NCI-H1092 (cell line): ENCODE measurements at places on chromosomes 16 and 17.

GRCh38 chr16:12600116-12600515 is 203.6 kb downstream of the CPPED1 start:
- DNase-seq = no peak

- DNase-seq = no peak
Observed at GRCh38 chr17:38425744-38426143, 2.5 kb upstream of the ARHGAP23 start.

GRCh38 chr17:21129023-21129681 is 2.4 kb downstream of the DHRS7B start:
- no peak for DNase-seq

GRCh38 chr16:73262931-73263330 is 215.0 kb upstream of the ZFHX3 start:
- DNase-seq = no peak

GRCh38 chr17:54745239-54745638 is 155.4 kb upstream of the TOM1L1 start:
- DNase-seq = no peak

DNA sequence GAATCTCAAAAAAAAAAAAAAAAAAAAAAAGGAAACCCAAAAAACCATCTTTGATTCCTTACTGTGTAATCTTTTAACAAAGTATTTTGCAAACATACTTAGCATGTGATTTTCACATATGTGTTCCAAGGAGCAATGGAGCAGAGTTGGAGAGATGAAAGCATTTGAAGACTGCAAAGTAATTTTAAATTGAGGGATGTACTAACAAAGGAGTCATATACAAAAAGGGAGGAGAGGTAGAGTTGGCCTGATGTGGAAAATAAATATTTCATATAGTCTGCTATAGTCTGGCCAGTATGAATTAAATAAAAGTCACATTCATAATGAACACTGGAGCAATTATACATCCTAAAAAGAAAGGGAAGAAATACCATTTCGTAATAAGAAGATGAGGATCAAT is 265.8 kb upstream of the TBX2 start:
- no peak for DNase-seq

GRCh38 chr16:76059186-76059585 is 218.0 kb upstream of the CNTNAP4 start:
- no peak for DNase-seq

- DNase-seq = no peak
Observed at GRCh38 chr16:82150549-82150948, 19.5 kb downstream of the MPHOSPH6 start.

- DNase-seq = no peak
Observed at GRCh38 chr16:13911306-13911705, 8.6 kb upstream of the ERCC4 start.

- no peak for DNase-seq
Observed at GRCh38 chr16:15735610-15736009, 85.6 kb downstream of the NDE1 start.

- DNase-seq = no peak
Observed at GRCh38 chr16:66369055-66369592, 2.6 kb downstream of the CDH5 start.

DNA sequence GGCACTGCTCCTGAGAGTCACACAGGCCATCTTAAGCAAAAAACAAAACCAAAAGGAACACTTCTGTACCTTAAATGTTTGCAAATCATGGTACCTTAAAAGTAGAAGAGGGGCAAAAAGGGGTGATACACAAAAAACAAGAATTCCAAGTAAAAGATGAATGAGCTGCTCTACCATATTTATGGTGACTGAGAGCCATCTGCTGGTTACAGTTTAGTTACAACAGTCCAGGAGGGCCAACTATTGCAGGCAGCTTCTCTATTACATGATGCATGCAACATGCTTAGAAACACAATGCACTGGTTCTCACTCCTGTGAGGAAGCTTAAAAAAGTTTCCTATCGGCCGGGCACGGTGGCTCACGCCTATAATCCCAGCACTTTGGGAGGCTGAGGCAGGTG is 53.5 kb downstream of the STX8 start:
- peak; percentile 3 for DNase-seq

DNA sequence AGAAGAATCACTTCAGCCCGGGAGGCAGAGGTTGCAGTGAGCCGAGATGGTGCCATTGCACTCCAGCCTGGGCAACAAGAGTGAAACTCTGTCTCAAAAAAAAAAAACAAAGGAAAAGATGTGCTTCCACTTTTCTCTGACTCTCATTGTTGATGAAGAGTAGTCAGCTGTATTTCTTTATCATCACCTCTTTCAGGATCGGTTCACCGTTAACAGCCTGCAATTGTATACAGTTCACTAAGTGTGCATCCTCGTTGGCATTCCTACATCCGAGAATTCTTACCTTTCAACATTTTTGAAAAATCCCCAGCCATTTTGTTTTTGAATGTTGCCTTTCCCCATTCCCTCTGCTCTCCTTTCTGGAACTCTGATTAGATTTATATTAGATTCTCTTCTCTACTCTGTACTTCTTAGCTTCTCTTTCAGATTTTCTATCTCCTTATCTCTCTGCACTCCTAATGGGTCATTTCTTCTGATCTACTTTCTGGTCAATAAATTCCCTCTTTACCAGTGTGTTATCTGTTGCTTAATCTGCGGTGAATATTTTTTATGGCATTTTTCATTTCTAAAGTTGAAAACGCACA is 26.9 kb upstream of the ZC3H18 start:
- no peak for DNase-seq

GRCh38 chr16:7861891-7862582 is 529.4 kb downstream of the RBFOX1 start:
- DNase-seq = no peak

- no peak for DNase-seq
Observed at GRCh38 chr17:76659928-76660655, 16.5 kb upstream of the ST6GALNAC1 start.

DNA sequence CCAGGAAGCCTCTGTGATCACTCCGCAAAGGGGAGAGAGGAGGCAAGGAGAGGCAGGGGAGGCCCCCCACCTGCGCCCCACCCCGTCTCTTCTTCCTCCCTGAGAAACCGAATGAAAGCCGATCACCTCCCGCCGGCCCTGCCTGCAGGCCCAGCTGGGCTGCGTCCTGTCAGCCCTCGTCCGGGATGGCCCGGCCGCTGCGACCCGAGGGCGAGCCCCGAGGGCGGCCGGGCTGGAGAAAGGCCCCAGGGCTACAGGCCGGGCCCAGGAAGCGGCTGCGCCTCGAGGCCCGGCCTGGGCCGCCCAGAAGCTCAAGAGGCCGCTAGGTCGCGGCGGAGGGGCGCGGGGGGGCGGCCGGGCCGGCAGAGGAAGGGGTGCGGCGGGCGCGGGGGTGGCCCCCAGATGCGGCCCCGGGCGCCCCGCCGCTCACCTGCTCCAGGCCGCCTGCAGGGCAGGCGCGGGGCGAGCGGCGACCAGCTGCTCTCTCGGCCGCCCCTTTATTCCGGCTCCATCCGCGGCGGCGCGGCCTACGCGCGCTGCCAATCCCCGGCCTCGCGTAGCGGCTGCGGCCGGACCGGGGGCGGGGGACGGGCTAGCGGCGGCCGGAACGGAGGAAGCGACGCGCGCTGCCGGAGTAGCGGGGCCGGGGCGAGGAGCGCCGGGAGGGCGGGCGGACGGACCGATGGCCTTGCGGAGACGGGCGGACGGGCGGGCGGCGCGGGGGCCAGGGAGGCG is at the start of gene ZNF319:
TSS of gene ZNF319 (minus strand) at position 702 of the 735 bp plus-strand sequence. CDS start 2,407 bp downstream, outside the sequence.
- DNase-seq = no peak

DNA sequence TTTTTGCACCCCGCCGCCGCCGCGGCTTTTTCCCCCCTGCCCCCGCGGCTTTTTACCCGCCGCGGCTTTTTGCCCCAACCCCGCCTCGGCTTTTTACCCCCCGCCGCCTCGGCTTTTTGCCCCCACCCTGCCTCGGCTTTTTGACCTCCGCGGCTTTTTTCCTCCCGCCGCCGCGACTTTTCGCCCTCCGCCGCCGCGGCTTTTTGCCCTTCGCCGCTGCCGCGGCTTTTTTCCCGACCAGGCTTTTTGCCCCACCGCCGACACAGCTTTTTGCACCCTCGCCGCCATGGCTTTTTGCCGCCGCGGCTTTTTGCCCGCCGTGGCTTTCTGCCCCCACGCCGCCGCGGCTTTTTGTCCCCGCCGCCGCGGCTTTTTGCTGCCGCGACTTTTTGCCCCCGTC is 137.0 kb upstream of the TP53TG3D start:
- DNase-seq = no peak

- no peak for DNase-seq
Observed at GRCh38 chr17:5110816-5111215, 862 bp downstream of the ZNF232 start.

- DNase-seq = no peak
Observed at GRCh38 chr17:50832864-50833381, 2.5 kb upstream of the WFIKKN2 start.

GRCh38 chr16:89407282-89407924 is 83.0 kb downstream of the ANKRD11 start:
- no peak for DNase-seq

DNA sequence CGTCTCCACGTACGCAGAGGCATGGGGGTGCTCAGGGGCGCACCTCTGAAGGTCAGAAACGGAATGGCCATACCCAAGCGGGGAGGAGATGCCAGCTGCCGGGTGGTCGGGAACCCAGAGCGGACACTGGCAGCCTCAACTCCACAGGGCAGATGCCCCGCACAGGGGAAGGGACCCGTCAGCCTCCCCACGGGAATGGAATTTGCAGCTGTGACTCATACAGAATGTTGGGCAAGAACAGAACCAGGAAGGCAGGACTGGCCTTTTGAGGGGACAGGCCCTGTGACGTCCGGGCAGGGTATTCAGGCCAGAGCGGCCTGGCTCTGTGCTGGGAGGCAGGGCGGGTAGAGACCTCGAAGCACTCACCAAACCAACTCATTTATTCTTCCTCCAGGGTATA is 7.5 kb downstream of the TK1 start:
- DNase-seq = no peak

GRCh38 chr17:1003972-1004768 is 7.2 kb downstream of the TIMM22 start:
- no peak for DNase-seq

GRCh38 chr16:26212599-26212998 is 520.8 kb downstream of the HS3ST4 start:
- DNase-seq = no peak
